ENCODE measurements at places on chromosomes 1 and 21.

DNA sequence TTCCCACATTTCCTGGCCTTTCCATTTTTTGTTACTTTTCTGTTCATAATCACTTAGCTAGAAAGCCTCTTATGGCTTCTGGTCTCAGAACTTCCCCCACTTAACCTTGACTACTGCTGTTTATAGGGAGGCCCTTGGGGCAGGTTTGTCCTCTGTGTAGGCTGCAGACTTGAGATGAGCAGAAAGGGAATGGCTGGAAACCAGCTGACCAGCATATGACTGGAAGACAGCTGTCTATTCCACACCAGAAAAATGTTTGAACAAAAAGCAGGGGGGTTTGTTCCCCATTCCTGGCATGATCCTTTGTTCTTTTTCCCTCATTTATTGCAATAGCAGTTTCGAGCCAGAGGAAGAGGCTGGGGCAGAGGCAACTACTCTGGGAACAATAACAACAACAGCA is 4.9 kb upstream of the SH3D21 start:
- no peaks in the 10 kb centered on the region for H3K4me1 ChIP-seq
- H3K27ac ChIP-seq = no peak overlapping the region
- H3K27me3 ChIP-seq = no peaks in the 10 kb centered on the region
- no peak overlapping the region for H3K4me3 ChIP-seq
- no peak for DNase-seq
- peaks cover 73% of the 10 kb centered on the region for H3K36me3 ChIP-seq

GRCh38 chr1:161736335-161736969 is 13.1 kb upstream of the DUSP12 start:
- DNase-seq = no peak
- peaks cover 10% of the 10 kb centered on the region for H3K4me1 ChIP-seq
- no peak overlapping the region for H3K4me3 ChIP-seq
- H3K27ac ChIP-seq = no peak overlapping the region

GRCh38 chr1:93322349-93322748 is 23.4 kb upstream of the DR1 start:
- no peak overlapping the region for H3K27ac ChIP-seq
- no peak overlapping the region for H3K4me3 ChIP-seq
- no peaks in the 10 kb centered on the region for H3K4me1 ChIP-seq
- DNase-seq = no peak
- H3K27me3 ChIP-seq = no peaks in the 10 kb centered on the region
- H3K36me3 ChIP-seq = peaks cover 20% of the 10 kb centered on the region

DNA sequence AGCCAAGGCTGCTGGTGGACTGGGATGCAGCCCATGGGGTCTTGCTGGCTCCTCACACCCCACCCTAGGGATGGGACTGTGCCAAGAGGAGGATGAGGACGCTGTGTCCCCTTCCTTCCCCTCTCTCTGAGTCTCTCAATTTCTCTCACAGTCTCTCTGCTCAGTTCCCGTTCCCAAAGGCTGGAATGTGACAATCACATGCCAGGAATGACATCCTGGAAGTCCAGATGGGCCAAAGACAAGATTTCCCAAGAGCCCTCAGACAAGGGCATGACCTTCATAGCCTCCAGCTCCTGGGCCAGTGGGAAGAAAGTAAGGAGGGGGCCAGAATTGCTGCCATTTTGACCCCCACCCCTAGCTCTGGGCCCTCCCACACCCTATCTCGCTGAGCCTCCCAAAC is 7.6 kb upstream of the CDCP2 start:
- no peak overlapping the region for H3K27ac ChIP-seq
- peak; percentile 17 for DNase-seq
- H3K36me3 ChIP-seq = no peaks in the 10 kb centered on the region
- H3K27me3 ChIP-seq = no peaks in the 10 kb centered on the region
- no peak overlapping the region for H3K4me3 ChIP-seq
- H3K4me1 ChIP-seq = no peaks in the 10 kb centered on the region

GRCh38 chr1:187839873-187840272 is 1011.1 kb downstream of the PLA2G4A start:
- H3K36me3 ChIP-seq = peaks cover 24% of the 10 kb centered on the region
- DNase-seq = no peak
- no peak overlapping the region for H3K4me3 ChIP-seq
- no peaks in the 10 kb centered on the region for H3K27me3 ChIP-seq
- no peaks in the 10 kb centered on the region for H3K4me1 ChIP-seq
- no peak overlapping the region for H3K27ac ChIP-seq

DNA sequence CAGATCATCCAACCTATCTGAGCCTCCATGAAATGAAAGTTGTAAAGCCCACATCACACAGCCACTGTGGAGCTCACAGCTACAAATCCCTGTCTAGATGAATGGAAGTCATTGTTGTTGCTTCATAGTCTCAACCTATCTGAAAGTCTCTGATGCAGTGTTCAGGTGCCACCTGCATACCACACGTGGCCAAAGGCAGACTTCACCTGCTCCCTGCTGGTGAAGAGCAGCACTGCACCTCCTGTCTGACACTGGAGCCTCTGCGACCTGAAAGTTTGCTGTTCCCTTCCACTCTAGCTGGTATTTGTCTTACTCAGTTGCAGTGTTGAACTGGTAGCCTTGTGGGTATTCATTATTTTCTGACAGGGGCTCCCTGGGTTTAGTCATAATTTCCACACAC is 18.4 kb downstream of the LORICRIN start:
- H3K27me3 ChIP-seq = no peaks in the 10 kb centered on the region
- no peak overlapping the region for H3K27ac ChIP-seq
- H3K4me3 ChIP-seq = no peak overlapping the region

DNA sequence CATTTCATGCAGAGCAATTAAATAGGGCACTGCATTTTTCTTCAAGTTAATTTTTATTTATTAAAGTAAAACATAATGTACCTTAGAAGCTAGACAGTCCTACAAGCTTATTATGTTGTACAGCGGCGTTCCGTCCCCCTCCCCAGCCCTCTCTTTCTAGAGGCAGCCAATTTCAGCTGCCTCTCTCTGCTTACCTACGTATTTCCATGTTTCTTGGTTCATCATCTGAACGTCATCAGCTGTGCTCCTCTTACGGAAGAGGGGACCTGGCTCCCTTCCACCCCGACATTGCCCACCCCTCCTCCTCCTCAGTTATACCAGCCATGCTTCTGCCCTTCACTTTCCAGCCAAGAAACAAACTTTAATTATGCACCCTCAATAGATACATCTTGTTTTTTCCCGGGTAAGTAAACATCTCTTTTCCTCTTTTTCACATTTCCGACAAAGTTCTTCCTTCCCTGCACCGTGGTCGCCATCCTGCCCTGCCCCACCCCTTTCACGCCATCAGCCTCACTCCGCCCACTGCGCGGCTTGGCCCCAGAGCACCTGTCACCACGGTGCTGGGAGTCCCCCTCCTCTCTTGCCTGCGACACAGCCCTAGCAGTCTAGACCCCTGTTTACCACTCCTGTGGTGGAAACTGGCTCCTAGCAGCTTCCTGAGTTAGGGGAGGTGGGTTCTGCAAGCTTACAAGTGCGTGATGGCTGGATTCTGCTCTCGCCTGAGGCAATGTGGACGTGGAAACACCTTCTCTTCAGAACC is 57.9 kb downstream of the SLC37A1 start:
- no peak for DNase-seq
- H3K27me3 ChIP-seq = no peaks in the 10 kb centered on the region
- peaks cover 68% of the 10 kb centered on the region for H3K36me3 ChIP-seq
- no peaks in the 10 kb centered on the region for H3K4me1 ChIP-seq

GRCh38 chr21:33029385-33029921 is 3.7 kb downstream of the OLIG2 start:
- peak overlapping the region; percentile 59 for H3K4me3 ChIP-seq
- peaks cover 92% of the 10 kb centered on the region for H3K27me3 ChIP-seq
- no peaks in the 10 kb centered on the region for H3K36me3 ChIP-seq
- no peaks in the 10 kb centered on the region for H3K4me1 ChIP-seq
- no peak overlapping the region for H3K27ac ChIP-seq
- DNase-seq = peak; percentile 47

GRCh38 chr1:41696381-41696780 is 211.9 kb upstream of the EDN2 start:
- no peaks in the 10 kb centered on the region for H3K27me3 ChIP-seq
- H3K27ac ChIP-seq = no peak overlapping the region
- no peak for DNase-seq
- no peak overlapping the region for H3K4me3 ChIP-seq
- H3K36me3 ChIP-seq = no peaks in the 10 kb centered on the region
- H3K4me1 ChIP-seq = no peaks in the 10 kb centered on the region

DNA sequence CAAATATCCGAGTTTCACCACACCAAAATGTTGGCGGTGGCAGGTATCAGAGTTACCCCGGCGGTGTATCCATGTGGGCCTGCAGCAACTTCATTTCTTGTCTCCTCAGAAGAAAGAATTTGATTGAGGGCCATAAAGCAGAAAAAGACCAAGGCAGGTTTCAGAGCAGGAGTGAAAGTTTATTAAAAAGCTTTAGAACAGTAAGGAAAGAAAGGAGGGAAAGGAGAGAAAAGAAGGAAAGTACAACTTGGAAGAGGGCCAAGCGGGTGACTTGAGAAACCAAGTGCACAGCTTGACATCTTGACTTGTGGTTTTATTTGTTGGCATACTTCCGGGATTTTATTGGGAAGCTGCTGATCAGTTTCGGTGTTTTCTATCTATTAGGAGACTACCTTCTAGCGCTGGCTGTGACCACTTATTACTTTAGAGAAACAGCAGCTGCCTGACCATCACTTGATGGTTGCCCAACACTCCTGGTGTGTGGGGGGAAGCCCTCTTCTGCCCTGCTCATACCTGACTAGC is 75.5 kb upstream of the RAB3GAP2 start:
- peaks cover 2% of the 10 kb centered on the region for H3K36me3 ChIP-seq
- no peaks in the 10 kb centered on the region for H3K4me1 ChIP-seq
- no peaks in the 10 kb centered on the region for H3K27me3 ChIP-seq

GRCh38 chr1:83017701-83018100 is 981.2 kb downstream of the TTLL7 start:
- H3K4me1 ChIP-seq = no peaks in the 10 kb centered on the region
- no peaks in the 10 kb centered on the region for H3K27me3 ChIP-seq
- no peak for DNase-seq
- H3K4me3 ChIP-seq = no peak overlapping the region
- H3K27ac ChIP-seq = no peak overlapping the region

GRCh38 chr1:164780863-164781262 is 221.9 kb downstream of the PBX1 start:
- peaks cover 2% of the 10 kb centered on the region for H3K4me1 ChIP-seq
- no peak overlapping the region for H3K4me3 ChIP-seq
- no peak overlapping the region for H3K27ac ChIP-seq
- DNase-seq = no peak
- peaks cover 3% of the 10 kb centered on the region for H3K36me3 ChIP-seq

- no peak overlapping the region for H3K27ac ChIP-seq
- no peak for DNase-seq
- no peak overlapping the region for H3K4me3 ChIP-seq
- H3K4me1 ChIP-seq = no peaks in the 10 kb centered on the region
Measured at GRCh38 chr21:33286076-33286475, 19.9 kb downstream of the IL10RB start.

GRCh38 chr1:84027368-84027767 is 28.4 kb upstream of the TTLL7 start:
- no peak for DNase-seq
- no peaks in the 10 kb centered on the region for H3K4me1 ChIP-seq
- H3K27ac ChIP-seq = no peak overlapping the region
- H3K4me3 ChIP-seq = no peak overlapping the region
- H3K36me3 ChIP-seq = no peaks in the 10 kb centered on the region

DNA sequence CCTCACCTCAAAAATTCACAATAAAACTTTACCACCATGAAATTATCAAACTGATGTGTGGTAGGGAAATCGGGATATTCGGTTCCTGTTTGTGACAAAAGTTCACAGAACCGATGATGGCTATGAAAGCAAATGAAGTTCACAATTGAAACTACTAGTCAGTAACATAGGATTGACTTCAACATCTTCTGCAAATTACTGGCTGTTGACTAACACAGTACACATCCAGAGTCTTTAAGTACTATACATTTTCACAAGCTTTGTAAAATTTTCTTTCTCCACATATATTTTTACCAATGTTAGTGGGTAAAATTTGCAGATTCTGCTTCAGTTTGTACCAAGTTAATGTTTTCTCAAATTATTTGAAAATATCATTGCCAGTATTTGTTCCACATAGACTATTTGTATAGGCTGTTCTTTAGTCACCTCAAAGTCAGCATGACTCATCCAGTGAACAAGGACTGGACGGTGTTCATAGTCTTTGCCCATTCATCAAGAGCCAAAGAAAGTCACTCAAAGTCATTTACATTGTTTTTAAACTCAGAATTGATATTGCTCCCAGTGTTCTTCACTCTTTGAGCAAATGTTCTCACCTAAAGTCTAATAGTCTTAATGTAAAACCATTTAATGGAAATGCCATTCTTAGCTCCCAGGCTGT is 213.4 kb downstream of the USP25 start:
- H3K36me3 ChIP-seq = no peaks in the 10 kb centered on the region
- H3K27ac ChIP-seq = no peak overlapping the region
- no peak for DNase-seq
- no peaks in the 10 kb centered on the region for H3K4me1 ChIP-seq
- H3K4me3 ChIP-seq = no peak overlapping the region

- H3K27ac ChIP-seq = no peak overlapping the region
- H3K36me3 ChIP-seq = no peaks in the 10 kb centered on the region
- H3K4me1 ChIP-seq = no peaks in the 10 kb centered on the region
- H3K4me3 ChIP-seq = no peak overlapping the region
Measured at GRCh38 chr1:25477448-25478034, 46.8 kb downstream of the MACO1 start.

GRCh38 chr1:151504759-151505158 is 6.4 kb upstream of the CGN start:
- H3K4me1 ChIP-seq = no peaks in the 10 kb centered on the region
- H3K36me3 ChIP-seq = no peaks in the 10 kb centered on the region
- no peak overlapping the region for H3K4me3 ChIP-seq
- no peaks in the 10 kb centered on the region for H3K27me3 ChIP-seq

DNA sequence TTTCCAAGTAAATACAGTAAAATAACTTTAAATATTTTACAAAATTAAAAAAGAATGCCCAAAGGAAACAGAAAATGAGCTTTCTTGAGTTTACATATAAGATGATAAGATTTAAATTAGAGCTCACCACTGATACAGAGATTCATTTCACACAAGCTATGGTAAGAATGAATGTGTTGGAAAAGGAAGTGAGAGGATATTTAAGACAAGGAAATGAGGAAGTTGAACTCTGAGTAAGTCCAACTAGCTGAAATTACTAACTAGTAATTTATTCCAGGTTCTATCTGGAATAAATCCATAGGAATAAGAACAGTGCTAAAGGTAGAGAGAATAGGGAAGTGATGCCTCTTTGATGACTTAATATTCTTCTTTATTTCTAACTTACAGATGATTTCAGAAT is 42.4 kb downstream of the FNBP1L start:
- H3K27me3 ChIP-seq = no peaks in the 10 kb centered on the region
- DNase-seq = no peak
- H3K4me3 ChIP-seq = no peak overlapping the region
- H3K27ac ChIP-seq = no peak overlapping the region

All from H9 (cell line).